Nasal cavity respiratory epithelium epithelial cell of viscerocranial mucosa (primary cell): ENCODE measurements at places on chromosomes 16 and 17. TPM values are rescaled to one million over a fixed set of nuclear protein-coding genes. Genes with fewer than 3 reads are reported as not detected.

KRTAP1-3 gene
- total RNA-seq, result not detected in 2 replicates

KRT36 gene
- not detected in 2 replicates for total RNA-seq

HS3ST4 gene
- total RNA-seq, result not detected in 2 replicates

GRAP gene
- 0.14 TPM in 1 of 2 replicates, not detected in the other for total RNA-seq

RBL2 gene
- 25.6 and 46.0 TPM in 2 replicates for total RNA-seq

CCR7 gene
- total RNA-seq, result not detected in 2 replicates

EFCAB5 gene
- total RNA-seq, result under 0.01 and 0.14 TPM in 2 replicates

KRTAP16-1 gene
- not detected in 2 replicates for total RNA-seq

ARL5C gene
- total RNA-seq, result not detected in 2 replicates

CEMP1 gene
- 0.07 and 0.34 TPM in 2 replicates for total RNA-seq

SMIM36 gene
- not detected in 2 replicates for total RNA-seq

HID1 gene
- 0.71 and 6.8 TPM in 2 replicates for total RNA-seq

CACNA1G gene
- total RNA-seq, result not detected in 2 replicates

SULT1A1 gene
- 2.4 and 2.7 TPM in 2 replicates for total RNA-seq

SLFN14 gene
- total RNA-seq, result not detected in 2 replicates

KRT24 gene
- total RNA-seq, result 3.4 TPM in 1 of 2 replicates, not detected in the other

FSCN2 gene
- 0.34 and 0.78 TPM in 2 replicates for total RNA-seq

STH gene
- total RNA-seq, result not detected in 2 replicates

IRF8 gene
- not detected in 2 replicates for total RNA-seq

MYH3 gene
- total RNA-seq, result 0.64 and 0.68 TPM in 2 replicates

CRYBA1 gene
- total RNA-seq, result not detected in 2 replicates

CCDC154 gene
- under 0.01 and 0.57 TPM in 2 replicates for total RNA-seq

CNTD1 gene
- not detected in 2 replicates for total RNA-seq

PPP1R27 gene
- not detected in 2 replicates for total RNA-seq

TP53TG3F gene
- total RNA-seq, result not detected in 2 replicates

GPR179 gene
- under 0.01 and 0.14 TPM in 2 replicates for total RNA-seq

CRHR1 gene
- not detected in 2 replicates for total RNA-seq

TBC1D3 gene
- total RNA-seq, result not detected in 2 replicates

ADAP2 gene
- total RNA-seq, result 1.2 and 9.9 TPM in 2 replicates

ABCA9 gene
- 0.34 and 0.71 TPM in 2 replicates for total RNA-seq

SYCE1L gene
- 0.14 and 0.34 TPM in 2 replicates for total RNA-seq
